Tongue (tissue), 3 donors: ENCODE measurements at places on chromosomes 2 and 18. TPM values are rescaled to one million over a fixed set of nuclear protein-coding genes. Genes with fewer than 3 reads are reported as not detected.

DNA sequence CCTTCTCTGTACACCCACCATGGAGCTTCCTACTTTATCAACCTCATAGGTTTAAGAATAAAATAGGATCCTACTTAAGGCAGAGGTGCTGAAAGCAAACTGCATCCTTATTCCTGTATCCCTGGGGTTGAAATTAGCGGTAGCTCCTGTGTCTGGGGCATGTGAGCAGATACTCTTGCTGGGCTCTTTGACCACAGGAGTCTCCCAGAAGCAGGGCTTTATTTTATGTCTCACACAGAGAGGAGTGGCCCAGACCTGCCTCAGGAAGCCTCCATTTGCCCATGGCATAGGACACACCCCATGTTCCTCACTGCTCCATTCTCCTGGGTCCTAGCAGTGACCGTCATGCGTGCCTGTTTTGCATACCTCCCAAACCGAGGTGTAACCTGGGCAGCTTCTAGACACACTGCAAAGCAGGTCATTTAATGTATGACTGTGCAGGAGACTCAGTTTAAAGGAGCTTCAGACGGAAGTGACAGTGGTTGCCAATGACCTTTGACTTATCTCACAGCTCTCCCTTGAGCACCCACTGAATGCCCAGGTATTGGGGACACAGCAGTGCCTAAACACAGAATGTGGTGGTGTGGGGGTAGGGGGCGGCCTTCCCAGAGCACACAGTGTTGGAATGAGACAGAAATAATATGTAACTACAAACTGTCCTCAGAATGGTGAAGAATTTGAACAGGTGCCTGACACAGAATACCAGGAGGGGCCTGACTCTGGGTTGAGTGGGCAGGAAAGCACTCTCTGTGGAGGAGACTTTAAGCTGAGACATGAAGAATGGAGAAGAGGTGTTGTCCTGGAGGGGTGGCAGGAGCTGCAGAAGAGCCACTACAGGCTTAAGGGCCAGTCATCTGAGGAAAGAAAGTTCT lies 3.7 kb downstream of the TMEM37 start:
- DNase-seq = peak; percentile 61

GRCh38 chr2:162234620-162235462 lies 8.4 kb downstream of the FAP start:
- no peak for DNase-seq

DNA sequence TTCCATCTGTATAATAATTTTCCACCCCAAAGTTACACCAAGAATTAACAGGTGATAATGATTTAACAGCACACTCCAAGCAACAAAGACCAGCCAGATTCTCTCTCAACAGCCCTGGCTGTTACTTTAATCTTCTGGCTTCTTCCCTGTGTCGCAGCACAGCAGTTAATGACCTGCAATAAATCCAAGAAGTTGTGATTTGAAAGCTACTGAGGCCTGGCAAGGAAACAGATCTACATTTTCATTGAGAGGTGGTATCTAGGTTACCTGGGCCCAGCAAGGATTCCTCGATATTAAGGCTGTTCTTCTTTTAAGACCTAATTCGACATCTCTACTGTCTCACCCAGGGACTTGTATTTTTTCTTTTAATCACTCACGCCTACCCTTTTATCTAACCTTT lies 433.8 kb downstream of the NBAS start:
- DNase-seq = no peak

DNA sequence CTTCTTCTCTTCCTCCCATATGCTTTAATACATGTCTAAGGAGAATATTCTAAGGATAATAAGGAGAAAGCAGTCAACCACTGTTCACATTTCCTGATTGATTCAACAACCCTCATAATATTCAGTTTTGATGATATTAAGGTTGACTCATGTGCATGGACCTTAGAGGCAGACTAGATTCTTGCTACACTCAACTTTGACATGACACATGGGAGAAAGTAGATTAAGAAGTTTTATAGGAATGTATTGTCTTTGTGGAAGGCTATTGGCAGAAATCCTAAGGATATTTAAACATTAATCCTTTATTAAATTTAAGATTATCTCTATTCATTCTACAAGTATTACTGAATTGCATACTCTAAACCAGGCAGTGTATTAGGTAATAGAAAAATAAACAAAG lies 309.1 kb upstream of the CYRIA start:
- no peak for DNase-seq

DNA sequence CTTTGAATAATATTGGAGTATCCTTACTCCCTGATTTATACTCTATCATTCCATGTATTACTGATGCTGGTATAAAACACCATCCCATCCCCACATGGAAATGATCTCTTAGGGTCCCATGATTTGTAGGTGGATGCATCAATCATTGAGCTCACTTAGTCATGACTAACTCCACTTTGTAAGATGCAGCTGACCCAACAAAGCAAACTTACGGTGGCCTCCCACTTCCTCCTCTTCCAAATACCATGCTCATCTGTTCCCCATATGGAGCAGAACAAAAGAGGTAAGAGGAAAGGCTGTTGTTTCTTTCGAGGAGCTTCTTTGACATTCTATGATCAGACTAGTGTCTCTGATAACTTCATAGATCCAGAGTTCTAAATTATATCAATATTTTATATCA lies 640.2 kb upstream of the SLC39A10 start:
- DNase-seq = no peak

DNA sequence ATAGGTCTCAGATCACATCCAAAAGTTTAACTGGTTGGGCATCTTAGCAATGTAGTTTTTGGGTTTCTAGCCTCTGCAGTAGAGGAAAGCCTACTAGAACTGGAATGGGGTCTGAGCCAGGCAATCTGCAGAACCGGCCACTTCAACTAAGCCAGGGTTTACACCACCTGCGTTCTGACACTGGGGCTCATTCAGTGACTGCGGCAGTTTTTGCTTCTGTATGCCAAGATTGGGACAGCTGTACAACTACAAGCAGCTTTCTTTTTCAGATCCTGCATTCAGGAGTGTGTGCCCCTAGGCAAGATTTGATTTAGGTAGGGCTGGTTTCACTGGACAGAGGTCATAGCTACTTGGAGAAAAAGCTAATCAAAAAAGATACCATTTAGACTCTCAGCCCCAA lies 43.7 kb upstream of the IGFBP5 start:
- peak; percentile 87 for DNase-seq

DNA sequence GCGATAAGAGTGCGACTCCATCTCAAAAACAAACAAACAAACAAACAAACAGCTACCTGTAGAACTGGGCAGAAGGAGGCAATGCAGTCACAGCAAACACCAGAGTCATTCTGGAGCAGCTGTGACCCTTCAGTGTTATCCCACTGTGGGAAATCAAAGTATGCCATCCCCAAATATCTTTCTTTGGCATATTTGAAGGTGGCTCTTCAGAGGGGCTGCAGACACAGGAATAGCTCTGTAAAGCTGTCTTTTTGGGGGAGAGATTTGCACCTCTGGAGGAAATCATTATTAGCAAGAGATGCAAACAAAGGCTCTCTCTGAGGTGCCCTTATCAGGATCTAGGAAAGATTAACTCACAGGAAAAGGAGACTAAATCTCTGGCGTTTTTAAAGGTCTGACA lies 98.5 kb upstream of the XPO1 start:
- no peak for DNase-seq

DNA sequence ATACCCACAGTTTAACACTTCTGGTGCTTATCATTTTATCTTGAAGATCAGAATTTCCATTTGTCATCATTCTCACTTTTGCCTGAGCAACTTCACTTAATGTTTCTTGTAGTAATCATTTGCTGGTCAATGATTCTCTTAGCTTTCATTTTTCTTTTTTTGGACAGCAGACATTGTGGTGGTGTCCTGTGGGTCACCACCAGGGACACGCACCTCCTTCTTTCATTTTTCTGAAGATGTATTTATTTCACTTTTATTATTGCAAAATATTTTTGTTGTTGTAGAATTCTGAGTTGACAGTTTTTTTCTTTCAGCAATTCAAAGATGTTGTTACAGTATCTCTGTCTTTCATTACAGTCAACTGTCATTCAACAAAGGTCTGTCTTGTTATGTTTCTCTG lies 84.3 kb downstream of the FAM168B start:
- DNase-seq = no peak

DNA sequence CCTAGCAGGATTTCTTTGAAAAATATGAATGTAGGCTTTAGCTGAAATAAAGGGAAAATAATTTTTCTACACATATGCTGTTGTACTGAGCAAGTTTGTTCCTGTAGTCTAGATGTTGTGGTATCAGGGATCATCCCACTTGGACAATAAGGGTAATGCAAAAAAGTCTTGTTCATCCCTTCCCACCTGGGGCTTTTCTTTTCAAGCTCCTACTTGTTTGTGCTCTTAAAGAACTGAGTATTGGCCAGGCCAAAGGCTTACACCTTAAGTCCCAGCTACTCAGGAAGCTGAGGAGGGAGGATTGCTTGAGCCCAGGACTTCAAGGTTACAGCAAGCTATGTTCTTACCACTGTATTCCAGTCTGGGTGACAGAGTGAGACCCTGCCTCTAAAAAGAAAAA lies 35.5 kb downstream of the ZC3H6 start:
- no peak for DNase-seq

GRCh38 chr2:188459061-188459460 lies 167.4 kb downstream of the GULP1 start:
- no peak for DNase-seq

DNA sequence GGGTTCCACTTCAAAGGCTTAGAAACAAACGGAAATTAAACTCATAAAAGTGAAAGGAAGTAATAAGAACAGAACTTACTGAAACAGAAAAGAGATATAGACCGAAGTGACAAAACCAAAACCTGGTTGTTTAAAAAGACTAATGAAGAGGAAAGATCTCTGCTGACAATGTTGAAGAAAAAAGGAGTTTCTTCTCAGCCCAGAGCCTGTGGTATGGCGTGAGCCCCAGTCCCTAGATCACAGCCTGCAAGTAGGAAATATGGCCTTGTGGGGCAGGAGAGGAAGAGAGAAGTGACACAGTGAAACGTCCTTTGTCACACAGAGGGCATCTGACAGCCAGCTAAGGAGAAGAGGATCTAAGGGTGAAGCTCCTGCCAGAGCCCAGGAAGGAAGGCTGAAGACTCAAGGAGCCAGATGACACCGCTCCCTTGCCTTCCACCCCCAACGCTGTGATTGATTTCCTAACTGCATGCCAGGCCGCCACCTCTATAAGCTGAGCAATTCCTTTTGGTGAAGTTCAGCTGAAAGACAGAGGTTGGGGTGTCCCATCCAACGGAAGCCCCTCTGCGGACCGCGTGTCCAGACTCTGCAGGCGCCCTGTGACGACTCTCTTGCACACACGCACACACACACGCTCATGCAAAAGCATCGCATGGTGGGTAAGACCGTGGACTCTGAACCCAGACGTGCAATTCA lies 141.1 kb downstream of the HDAC4 start:
- no peak for DNase-seq

- DNase-seq = no peak
Measured at GRCh38 chr18:56353663-56354260, 284.6 kb downstream of the TXNL1 start.

- peak; percentile 94 for DNase-seq
Measured at GRCh38 chr2:120825370-120826259, 89.9 kb downstream of the GLI2 start.

DNA sequence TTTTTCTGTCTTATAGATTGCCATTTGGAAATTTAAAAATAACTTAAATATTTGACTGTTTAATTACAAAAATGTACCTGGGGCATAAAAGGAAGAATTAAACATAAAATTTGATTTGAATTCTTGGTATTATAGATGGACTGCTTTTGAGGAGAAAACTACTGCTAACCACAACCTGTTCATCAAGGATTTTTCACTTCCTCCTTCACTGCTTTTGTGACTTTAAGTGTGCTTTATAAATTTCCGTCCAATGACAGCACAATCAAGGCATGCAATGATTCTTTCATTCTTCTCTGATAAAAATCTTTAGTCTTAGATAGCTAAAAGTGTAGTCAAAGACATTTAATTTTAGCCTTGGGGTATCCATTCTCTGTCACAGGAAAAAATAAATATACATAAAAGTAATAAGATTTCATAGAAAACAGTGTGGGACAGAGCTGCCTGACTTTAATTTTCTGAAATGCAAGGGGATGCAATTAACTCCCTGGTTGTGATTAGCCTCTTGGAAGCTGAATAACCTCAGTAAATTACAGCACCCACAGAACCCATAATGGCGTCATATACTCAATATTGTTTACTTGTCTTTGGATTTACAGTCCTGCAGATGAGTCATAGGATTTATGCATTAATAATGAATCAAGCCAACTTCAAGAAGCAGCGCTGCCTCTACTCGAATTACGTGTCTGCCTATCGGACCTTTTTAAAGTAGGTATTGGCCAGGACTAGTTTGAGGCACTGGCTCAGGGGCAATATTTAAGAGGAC lies 587.9 kb downstream of the NRXN1 start:
- DNase-seq = no peak

- DNase-seq = no peak
Measured at GRCh38 chr2:196275646-196276352, 104.4 kb upstream of the STK17B start.

- no peak for DNase-seq
Measured at GRCh38 chr2:145692971-145693478, 1173.1 kb upstream of the ZEB2 start.

- no peak for DNase-seq
Measured at GRCh38 chr2:85194780-85195480, 61.7 kb downstream of the TCF7L1 start.

FKBP7 gene
- 49.1 TPM for total RNA-seq

TRABD2A gene
- not detected for total RNA-seq

MDH1 gene
- 208 TPM for total RNA-seq

NGEF gene
- 2.7 TPM for total RNA-seq

SMAD4 gene
- 86.1 TPM for total RNA-seq

PLCD4 gene
- 31.0 TPM for total RNA-seq

CABLES1 gene
- total RNA-seq = 2.8 TPM
